Thoracic aorta (tissue), 2 donors: ENCODE measurements at places on chromosomes 4 and X. TPM values are rescaled to one million over a fixed set of nuclear protein-coding genes. Genes with fewer than 3 reads are reported as not detected.

The PPP4R3C gene
- total RNA-seq, result not detected

- no peak overlapping the region for H3K27ac ChIP-seq
- no peak overlapping the region for H3K4me3 ChIP-seq
- H3K36me3 ChIP-seq, result no peaks in the 10 kb centered on the region
- no peaks in the 10 kb centered on the region for H3K4me1 ChIP-seq
- DNase-seq, result no peak
- no peaks in the 10 kb centered on the region for H3K27me3 ChIP-seq
These were observed 476.5 kb downstream of the NKX6-1 start for GRCh38 chr4:84022564-84022963.

DNA sequence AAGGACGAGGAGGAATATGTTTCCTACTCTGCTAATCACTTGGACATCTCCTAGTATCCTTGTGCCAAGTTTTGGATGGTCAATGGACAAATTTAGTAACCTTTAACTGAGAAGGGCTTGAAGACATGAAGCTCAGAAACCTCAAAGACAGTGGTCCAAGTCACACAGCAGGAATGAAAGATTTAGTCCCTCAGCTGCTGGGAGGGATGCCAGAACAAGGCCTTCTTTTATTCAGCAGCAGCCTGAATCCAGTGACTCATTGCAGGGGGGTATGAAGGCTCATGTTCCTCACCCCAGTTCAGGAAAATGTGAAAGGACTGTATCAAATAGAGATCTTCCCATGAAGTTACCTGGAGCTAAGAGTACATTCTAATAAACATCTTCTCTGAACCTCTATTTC, 214.9 kb upstream of the UGT8 start:
- H3K27me3 ChIP-seq, result no peaks in the 10 kb centered on the region
- no peak overlapping the region for H3K4me3 ChIP-seq
- no peak for DNase-seq
- no peaks in the 10 kb centered on the region for H3K36me3 ChIP-seq
- no peak overlapping the region for H3K27ac ChIP-seq
- no peaks in the 10 kb centered on the region for H3K4me1 ChIP-seq

DNA sequence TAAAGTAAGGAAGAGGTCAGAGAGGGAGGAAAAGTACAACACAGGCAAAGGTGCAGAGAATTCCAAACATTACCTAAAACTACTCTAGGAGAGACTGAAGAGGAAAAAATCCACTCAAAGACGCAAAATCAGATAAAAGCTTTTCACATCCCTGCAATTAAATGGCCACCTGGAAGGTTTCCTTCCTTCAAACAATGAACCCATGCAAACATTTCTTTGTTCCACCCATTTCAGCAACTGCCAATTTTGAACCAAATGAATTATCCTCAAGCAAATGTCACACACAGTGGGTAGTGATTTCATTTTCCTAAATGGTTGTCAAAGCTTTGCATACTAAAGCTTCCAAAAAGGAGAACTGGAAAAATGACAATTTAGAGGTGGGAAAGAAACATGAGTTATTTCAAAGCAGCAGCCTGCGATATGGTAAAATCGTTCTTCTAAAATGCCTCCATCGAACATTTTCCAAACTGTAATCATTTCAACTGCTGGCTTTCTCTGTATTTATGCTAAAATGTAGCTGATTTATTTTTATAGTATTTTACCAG, 45.0 kb downstream of the APBB2 start:
- no peak for DNase-seq
- H3K36me3 ChIP-seq, result no peaks in the 10 kb centered on the region
- no peak overlapping the region for H3K27ac ChIP-seq

The TBX22 gene
- not detected for total RNA-seq

GRCh38 chrX:84186603-84187532, 1.1 kb downstream of the RPS6KA6 start:
- H3K4me1 ChIP-seq, result no peaks in the 10 kb centered on the region
- no peak for DNase-seq
- H3K36me3 ChIP-seq, result no peaks in the 10 kb centered on the region
- H3K27me3 ChIP-seq, result no peaks in the 10 kb centered on the region
- peak overlapping the region; percentile 59 for H3K27ac ChIP-seq
- peak overlapping the region; percentile 75 for H3K4me3 ChIP-seq

DNA sequence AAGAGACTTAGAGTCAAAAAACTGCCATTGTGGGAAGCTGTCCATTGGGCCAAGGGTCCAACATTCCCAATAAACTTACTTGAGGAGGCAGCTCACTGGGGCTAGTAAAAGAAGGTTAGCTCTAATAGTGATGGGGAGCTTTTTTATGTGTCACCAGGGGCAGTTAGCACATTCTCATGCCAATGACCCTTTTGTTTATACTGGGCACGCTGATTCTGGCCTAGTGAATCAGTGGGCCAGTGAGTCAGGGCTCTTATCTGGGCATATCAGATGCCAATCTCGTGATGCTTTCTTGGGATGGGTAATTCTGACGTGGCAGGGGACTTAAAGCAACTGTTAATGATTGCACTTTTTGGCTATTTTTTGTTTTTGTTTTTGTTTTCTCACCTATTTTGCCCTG, 27.8 kb downstream of the TCEAL1 start:
- DNase-seq, result no peak
- H3K36me3 ChIP-seq, result no peaks in the 10 kb centered on the region
- H3K27me3 ChIP-seq, result no peaks in the 10 kb centered on the region

- no peaks in the 10 kb centered on the region for H3K27me3 ChIP-seq
- no peak overlapping the region for H3K27ac ChIP-seq
- peak overlapping the region; percentile 23 for H3K4me3 ChIP-seq
- no peaks in the 10 kb centered on the region for H3K36me3 ChIP-seq
These were observed 68.2 kb downstream of the ARHGAP10 start for GRCh38 chr4:147799986-147800555.

The RAB41 gene
- not detected for total RNA-seq

- H3K4me1 ChIP-seq, result no peaks in the 10 kb centered on the region
- H3K36me3 ChIP-seq, result no peaks in the 10 kb centered on the region
- no peak for DNase-seq
- H3K27me3 ChIP-seq, result no peaks in the 10 kb centered on the region
These were observed 26.9 kb upstream of the TMPRSS11B start for GRCh38 chr4:68272380-68272779.

GRCh38 chrX:123779908-123780396, 47.1 kb upstream of the THOC2 start:
- H3K36me3 ChIP-seq, result no peaks in the 10 kb centered on the region
- H3K27me3 ChIP-seq, result no peaks in the 10 kb centered on the region
- no peak for DNase-seq
- no peak overlapping the region for H3K27ac ChIP-seq
- no peak overlapping the region for H3K4me3 ChIP-seq

- H3K4me3 ChIP-seq, result no peak overlapping the region
- no peaks in the 10 kb centered on the region for H3K4me1 ChIP-seq
- H3K27me3 ChIP-seq, result no peaks in the 10 kb centered on the region
These were observed 620.6 kb downstream of the BCOR start for GRCh38 chrX:39477031-39477761.

The SPANXA1 gene
- 1.4 TPM for total RNA-seq

- peaks cover 18% of the 10 kb centered on the region for H3K4me1 ChIP-seq
- peak overlapping the region; percentile 88 for H3K4me3 ChIP-seq
- no peaks in the 10 kb centered on the region for H3K36me3 ChIP-seq
- peak; percentile 42 for DNase-seq
- H3K27ac ChIP-seq, result peak overlapping the region; percentile 5
- H3K27me3 ChIP-seq, result no peaks in the 10 kb centered on the region
These were observed 8.1 kb upstream of the GSX2 start for GRCh38 chr4:54091637-54092404.

GRCh38 chrX:67044029-67044653, 405.3 kb upstream of the EDA2R start:
- H3K27ac ChIP-seq, result no peak overlapping the region
- no peaks in the 10 kb centered on the region for H3K36me3 ChIP-seq
- H3K27me3 ChIP-seq, result no peaks in the 10 kb centered on the region
- DNase-seq, result no peak

GRCh38 chrX:151552743-151553142, 10.7 kb upstream of the PASD1 start:
- no peak for DNase-seq
- H3K27me3 ChIP-seq, result no peaks in the 10 kb centered on the region
- H3K27ac ChIP-seq, result no peak overlapping the region
- no peak overlapping the region for H3K4me3 ChIP-seq
- no peaks in the 10 kb centered on the region for H3K36me3 ChIP-seq

DNA sequence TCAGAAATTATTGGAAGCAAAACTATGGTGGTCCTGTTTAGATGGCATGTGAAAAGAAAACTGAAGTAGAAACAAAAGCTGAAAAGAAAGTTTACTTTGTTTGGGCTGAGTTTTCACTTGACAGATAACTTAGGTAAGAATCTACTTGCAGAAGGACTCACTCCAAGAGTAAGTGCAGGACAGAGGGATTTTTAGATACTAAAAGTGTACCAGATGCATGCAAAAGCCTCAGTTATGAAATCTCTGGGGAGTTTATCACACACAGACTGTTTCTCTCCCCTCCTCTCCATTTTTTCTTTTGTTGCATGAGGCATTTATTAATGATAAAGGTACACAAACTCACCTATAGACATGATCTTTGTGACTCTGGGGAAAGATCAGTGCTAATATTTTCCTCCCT, 127.5 kb upstream of the GIMD1 start:
- H3K27me3 ChIP-seq, result no peaks in the 10 kb centered on the region
- H3K4me3 ChIP-seq, result no peak overlapping the region
- DNase-seq, result no peak
- no peaks in the 10 kb centered on the region for H3K36me3 ChIP-seq
- H3K27ac ChIP-seq, result no peak overlapping the region
- no peaks in the 10 kb centered on the region for H3K4me1 ChIP-seq

GRCh38 chr4:181950372-181951127, 292.7 kb upstream of the TENM3 start:
- H3K27me3 ChIP-seq, result no peaks in the 10 kb centered on the region
- no peak overlapping the region for H3K4me3 ChIP-seq
- no peak for DNase-seq
- H3K4me1 ChIP-seq, result peaks cover 15% of the 10 kb centered on the region

- no peaks in the 10 kb centered on the region for H3K36me3 ChIP-seq
- no peak for DNase-seq
- H3K27ac ChIP-seq, result no peak overlapping the region
- H3K27me3 ChIP-seq, result no peaks in the 10 kb centered on the region
These were observed 2340.7 kb downstream of the PCDH7 start for GRCh38 chr4:33060674-33061542.

DNA sequence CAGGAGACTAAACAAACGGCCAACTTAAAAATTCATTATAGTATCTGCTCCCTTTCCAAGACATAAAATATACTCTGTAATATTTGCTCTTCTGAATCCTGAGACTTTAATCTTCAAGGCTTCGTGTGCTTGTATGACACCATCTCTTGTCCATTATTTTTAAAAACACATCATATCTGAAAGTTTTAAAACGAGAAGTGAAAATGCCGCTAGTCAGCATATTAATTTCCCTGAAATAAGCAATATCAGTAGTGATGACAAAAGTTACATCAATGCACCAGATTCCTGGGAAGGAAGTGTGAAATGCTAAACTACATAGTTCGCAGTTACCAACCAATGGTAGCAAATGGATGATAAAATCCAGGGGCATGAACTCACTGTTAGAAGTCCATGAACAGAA, 66.8 kb upstream of the EXOC1L start:
- no peak overlapping the region for H3K27ac ChIP-seq
- DNase-seq, result no peak
- H3K4me1 ChIP-seq, result no peaks in the 10 kb centered on the region

The USP17L20 gene
- not detected for total RNA-seq

DNA sequence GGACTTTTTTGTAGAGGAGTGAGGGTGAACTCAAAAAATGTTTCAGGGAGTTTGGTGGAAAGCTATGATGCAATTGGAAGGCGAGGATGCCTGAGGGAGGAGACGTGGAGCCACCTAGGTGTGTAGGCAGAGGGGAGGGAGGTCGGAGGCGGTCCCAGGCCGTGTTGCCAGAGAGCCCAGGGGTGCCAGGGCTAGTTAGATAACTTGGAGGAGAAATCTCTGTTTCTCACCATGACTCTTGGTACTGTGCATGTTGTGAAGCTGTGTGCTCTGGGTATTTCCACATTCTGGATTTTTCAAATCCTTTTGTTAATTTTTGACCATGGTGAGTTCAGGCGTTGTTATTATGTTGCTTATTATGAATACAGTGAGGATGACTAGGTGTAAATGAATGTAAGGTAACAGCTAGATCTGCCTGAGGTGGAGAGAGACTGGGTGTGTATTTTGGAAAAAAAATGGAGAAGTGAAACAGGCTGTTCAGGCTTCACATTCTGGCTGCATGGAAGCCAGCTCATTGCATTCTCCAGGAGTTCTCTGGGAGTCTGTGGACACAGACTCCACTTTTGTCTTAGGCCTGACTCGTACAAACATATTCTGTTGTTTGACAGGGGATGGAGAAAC, 4.5 kb downstream of the RAB9A start:
- H3K27ac ChIP-seq, result peak overlapping the region; percentile 12
- no peak overlapping the region for H3K4me3 ChIP-seq

The COL4A6 gene
- total RNA-seq, result 1.3 TPM

DNA sequence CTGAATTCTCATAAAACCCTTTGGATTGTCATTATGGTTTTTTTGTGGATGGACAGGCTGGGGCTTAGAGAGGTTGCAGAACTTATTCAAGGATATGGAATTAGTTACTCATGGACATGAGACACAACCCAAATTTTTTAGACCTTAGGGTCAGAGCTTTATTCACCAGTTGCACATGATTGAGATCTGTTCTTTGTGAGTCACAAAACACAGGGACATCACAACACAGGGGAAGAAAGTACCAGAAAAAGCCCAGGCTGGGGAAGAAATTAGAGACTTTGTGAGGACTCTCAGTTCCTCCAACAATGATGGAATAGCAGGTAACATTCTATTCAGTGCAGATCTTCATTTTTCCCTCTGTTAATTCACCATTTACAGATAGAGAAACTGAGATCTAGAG, 602.4 kb upstream of the CPEB2 start:
- H3K4me3 ChIP-seq, result no peak overlapping the region
- no peaks in the 10 kb centered on the region for H3K27me3 ChIP-seq
- DNase-seq, result no peak
- H3K36me3 ChIP-seq, result no peaks in the 10 kb centered on the region
- no peak overlapping the region for H3K27ac ChIP-seq

DNA sequence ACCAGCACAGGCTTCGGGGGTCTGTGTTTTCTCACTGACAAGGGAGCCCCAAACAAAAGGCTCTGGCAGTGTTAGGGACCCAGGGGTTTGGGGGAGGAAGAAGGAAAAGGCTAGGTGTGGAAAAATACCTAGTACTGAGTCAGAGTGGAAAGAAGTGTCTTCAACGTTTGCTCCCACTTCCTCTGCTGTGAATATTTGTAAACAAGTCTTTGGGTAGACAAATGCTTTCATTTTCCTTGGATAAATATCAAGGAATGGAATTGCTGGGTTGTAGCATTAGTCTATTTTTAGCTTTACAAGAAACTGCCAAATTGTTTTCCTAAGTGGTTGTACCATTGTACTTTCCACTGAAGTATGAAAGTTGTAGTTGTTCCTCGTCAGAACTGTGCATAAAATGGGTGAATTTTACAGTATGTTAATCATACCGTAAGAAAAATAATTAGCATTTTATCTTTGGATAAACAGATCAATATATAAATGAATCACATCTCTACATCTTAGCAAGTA, 17.4 kb downstream of the COL4A5 start:
- no peaks in the 10 kb centered on the region for H3K36me3 ChIP-seq
- no peak overlapping the region for H3K4me3 ChIP-seq
- H3K27ac ChIP-seq, result no peak overlapping the region

The XAGE1B gene
- not detected for total RNA-seq

GRCh38 chr4:10605746-10606482, 78.7 kb downstream of the CLNK start:
- H3K36me3 ChIP-seq, result no peaks in the 10 kb centered on the region
- no peak for DNase-seq
- no peak overlapping the region for H3K4me3 ChIP-seq
- H3K4me1 ChIP-seq, result no peaks in the 10 kb centered on the region
- H3K27me3 ChIP-seq, result no peaks in the 10 kb centered on the region
